ENCODE measurements at places on chromosomes 5 and 9.
A peak's percentile ranks its signal among the peaks of the same experiment; 100 is the strongest.

- DNase-seq: peak; percentile 15
These were observed 26.5 kb downstream of the CDKN2A start for GRCh38 chr9:21967702-21968101.

DNA sequence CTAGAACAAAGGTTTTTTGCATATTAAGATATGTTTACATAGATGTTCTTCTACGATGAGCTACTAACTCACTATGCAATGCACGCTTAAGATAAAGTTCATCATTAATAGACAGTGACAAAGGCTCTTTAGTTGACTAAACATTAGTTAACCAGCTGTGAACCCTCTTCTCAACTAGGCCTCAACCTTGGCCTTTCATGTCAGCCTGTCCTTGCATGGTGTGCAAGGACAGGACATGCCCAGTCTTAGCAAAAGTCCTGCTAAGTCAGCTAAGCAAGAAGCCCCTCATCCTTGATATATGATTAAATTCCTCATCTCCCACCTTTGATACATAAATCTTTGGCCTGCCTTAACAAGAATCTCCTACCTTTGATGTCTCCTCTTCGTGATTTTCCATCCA lies 50.9 kb downstream of the PLPP1 start:
- no peak for DNase-seq

DNA sequence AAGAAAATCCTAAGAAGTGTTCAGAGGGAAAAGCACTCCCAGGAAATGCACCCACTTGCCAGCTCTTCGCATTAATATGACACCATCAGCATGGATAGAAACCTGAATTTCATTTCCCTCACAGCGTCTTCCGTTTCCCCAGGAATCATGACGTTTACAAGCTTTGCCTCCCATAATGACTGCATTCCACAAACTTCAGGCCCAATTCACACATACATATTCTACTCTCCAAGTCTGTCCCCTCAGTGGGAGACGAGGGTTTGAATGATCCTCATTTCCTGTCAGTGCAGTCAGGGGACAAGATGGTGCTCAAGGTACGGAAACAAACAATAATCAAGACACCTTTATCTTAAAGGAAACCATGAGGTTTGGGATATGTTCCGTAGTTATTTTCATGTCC lies 44.9 kb upstream of the MAN2A1 start:
- no peak for DNase-seq

GRCh38 chr9:38120961-38121360 lies 51.9 kb upstream of the SHB start:
- DNase-seq: no peak

GRCh38 chr5:169767938-169768337 lies 130.9 kb downstream of the DOCK2 start:
- DNase-seq: no peak

DNA sequence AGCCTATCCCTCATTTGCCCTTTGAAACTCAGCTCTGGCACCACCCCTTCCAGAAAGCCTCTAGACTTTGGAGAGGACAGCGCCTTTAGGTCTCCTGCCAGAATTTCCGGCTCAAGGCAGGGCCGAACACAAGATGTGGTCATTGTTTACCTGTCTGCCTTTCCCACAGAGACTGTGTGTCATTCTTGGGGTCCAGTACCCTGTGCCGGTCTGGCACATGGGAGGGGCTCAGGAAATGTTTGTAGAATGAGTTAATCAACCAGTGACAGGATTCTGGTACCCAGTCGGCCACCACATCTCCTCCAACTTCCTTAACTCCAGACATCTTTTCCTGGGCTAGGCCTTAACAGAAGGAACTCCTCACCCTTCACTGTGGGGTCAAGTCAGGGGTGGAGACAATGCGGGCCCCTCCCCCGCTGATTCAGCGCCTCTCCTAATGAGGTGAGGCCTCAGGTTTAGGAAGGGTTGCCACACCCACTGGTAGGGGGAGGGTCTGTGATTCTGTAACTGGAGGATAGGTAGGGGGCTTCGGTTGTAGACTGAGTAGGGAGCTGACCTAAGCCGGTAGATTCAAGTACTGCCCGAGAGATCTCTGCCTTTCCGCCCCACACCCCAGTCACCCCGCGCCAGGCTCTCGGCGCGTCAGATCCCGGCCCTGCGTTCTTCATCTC lies 29.3 kb downstream of the PCDH1 start:
- DNase-seq: peak; percentile 75

DNA sequence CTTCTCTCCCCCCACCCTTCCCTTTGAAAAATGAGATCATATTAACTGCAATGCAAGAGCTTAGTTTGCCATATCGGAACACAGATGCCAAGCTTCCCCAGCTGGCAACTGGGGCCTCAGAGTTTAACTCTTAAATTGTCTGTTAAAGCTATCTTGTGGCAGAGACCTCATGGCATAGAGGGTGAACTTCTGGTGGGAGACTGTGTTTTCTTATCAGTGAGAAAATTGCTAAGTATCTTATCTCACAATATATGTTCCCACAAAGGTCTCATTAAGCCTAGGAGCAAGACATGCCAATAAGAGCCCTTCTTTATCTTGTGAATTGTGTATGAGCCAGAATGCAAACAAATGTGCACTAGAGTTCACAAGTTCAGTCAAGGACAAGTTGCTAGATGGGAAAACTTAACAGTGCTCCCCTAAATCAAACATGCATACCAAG lies 12.3 kb downstream of the NFIB start:
- peak; percentile 19 for DNase-seq

DNA sequence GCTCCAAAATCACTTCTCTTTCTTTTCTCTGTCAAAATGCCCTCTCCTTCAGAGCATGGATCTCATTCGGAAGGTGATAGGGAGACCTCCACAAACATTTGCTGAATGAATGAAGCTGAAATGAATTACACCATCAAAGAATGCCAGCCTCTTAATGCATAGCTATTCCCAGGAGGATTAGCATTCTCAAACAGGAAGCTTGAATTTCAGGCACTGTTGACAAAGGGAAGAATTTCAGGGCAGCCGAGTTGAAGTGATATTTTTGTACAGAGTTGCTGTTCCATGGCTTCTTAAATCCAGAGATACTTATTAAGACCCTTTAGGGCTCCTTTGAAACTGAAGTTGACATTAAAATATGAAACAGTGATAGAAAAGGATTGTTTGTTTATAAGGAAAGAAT lies 18.8 kb downstream of the HBEGF start:
- peak; percentile 74 for DNase-seq

DNA sequence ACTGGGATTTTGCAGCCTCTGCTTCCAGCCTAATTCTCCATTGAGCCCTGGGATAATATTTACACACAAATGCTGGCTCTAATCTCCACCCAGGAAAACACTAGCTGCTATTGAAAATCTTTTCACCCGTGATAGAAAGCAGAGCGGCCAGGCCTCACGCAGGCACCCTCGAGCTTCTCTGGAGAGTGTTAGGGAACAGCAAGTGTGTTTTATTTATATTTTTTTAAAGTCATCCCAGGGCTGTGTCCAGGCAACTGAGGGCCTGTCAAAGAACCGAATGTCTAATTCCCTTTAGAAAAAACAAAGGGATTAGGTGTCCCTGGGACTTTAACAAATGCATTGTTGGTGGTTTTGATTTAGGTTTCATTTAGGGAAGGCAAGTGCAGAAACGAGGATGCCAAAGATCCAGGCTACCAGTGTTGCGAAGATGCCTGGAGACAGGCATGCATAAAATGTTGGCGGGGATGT lies 51.2 kb upstream of the SPRY4 start:
- no peak for DNase-seq

DNA sequence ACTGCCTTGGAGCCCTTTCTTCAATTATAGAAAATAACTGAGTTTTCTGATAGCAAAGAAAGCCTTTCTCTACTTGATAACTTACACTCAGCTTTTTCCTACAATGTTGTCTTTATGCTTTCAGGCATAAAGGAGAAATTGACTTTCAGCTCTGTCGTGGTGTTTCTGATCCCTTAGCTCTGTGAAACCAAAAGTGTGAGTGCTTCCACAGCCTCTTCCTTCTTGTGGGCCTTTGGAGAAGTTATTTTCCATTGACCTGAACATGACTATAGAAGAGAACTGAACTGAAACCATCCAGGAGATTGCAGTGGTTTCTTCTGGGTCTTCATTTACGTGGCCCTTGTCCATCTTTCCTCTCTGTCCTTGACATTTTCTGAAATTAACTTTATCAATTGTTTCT lies 59.5 kb upstream of the EQTN start:
- no peak for DNase-seq

DNA sequence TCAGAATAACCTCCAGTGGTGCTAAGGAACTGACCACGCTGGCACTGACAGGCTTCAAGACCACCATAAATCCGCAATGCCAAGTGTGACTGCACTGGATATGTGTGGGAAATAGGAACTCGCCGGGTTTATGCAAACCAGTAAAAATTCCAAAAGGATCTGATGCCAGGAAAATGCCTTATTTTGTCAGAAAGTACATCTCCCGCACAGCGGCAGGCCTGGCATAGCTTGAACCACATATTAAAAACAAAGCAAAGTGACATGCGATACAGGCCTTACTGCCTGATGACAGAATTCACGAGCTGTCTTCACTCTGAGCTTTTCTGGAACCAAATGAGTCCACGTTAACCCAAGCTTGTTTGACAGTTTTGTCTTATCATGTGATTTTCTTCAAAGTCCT lies 139.6 kb downstream of the GLIS3 start:
- DNase-seq: no peak

- DNase-seq: no peak
These were observed 202.0 kb downstream of the FSTL4 start for GRCh38 chr5:133410335-133410828.

DNA sequence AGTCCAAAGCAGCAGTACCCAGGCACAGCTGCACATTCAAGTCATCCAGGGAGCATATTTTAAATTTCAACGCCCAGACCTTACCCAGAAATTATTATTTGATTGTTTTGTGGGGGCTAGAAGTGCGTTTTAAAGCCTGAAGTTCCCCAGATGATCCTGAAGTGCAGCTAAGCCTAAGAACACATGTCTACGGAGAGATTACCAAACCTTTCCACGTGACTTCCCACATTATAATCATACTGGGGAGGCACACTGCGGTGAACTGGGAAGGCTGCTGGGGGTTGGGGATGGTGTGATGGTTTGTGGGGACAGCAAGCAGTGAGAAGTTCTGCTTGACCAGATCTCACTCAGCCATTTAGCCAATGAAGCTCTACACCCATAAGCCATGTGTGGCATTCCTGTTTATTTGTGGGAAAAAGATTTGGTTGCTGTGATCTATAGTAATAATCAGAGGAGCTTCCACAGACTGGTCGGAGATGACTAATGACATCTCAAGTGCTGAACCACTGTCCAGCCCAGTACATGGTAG lies 93.4 kb upstream of the CDH6 start:
- no peak for DNase-seq

DNA sequence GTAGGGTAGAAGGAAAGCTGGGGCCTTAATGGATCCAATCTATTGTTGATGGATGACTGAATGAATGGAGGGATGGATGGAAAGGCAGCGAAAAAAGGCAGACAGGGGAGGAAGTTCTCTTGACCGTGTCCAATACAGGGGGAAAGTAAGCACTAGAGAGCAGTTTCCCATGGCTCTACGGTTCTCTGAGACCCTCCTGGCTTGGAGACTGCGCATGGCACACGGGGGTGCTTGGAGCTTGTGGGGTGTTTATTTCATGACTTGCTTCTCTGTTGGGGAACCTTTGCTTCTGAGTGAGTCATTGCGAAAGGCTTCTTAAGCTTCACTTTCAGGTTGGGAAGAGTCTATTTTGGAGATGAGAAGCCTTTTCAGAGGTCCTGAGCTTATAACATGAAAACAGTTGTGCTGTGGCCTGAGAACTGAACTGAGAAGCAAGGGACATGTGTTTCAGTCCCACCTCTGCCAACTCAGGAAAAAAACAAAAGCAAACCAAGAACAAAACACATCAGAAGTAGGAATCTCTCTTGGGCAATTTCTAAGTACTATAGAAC lies 12.8 kb upstream of the TEX48 start:
- DNase-seq: no peak

DNA sequence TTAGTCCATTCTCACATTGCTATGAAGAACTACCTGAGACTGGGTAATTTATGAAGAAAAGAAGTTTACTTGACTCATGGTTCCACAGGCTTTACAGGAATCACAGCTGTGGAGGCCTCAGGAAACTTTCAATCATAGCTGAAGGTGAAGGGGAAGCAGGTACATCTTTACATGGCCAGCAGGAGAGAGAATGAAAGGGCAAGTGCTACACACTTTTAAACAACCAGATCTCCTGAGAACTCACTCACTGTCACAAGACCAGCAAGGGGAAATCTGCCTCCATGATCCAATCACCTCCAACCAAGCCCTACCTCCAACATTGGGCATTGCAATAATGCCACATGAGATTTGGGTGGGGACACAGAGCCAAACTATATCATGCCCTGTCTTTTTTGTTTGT lies 3.5 kb upstream of the LCN6 start:
- no peak for DNase-seq

- DNase-seq: peak; percentile 80
These were observed 170.4 kb downstream of the ARRDC3 start for GRCh38 chr5:91212714-91213092.

GRCh38 chr9:92468206-92468605 lies 14.1 kb downstream of the ASPN start:
- DNase-seq: no peak

GRCh38 chr9:93306579-93307091 lies 122.7 kb downstream of the WNK2 start:
- no peak for DNase-seq

DNA sequence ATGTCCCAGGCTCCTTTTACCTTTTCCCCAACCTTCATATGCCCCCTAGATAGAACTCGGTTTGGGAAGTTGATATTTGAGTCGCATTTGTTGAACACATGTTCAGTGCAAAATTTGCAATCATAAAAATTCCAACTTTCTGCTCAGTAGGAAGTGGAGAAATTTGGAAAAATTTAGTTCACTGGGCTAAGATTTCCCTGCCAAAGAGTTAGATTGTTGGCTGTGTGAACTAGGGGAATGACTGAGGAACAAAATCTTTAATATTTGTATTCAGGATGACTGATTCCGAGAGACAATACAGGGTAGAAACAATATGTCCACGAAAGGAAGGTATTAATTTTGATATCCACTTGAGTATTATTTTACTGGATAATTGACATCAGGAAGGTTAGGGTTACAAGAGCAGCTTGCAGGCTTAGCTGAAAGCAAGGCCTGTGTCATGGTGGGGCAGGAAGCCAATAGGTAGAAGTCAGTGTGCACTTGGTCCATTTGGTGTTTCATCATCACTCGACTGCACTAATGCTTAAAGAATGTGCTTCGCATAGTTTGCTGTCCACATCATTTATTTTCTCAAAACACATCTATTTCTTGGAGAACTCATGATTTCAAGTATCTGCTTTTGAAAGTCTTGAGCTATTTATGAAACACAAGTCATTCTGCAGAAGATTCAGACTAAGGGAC lies 59.4 kb upstream of the GNA14 start:
- peak; percentile 96 for DNase-seq

DNA sequence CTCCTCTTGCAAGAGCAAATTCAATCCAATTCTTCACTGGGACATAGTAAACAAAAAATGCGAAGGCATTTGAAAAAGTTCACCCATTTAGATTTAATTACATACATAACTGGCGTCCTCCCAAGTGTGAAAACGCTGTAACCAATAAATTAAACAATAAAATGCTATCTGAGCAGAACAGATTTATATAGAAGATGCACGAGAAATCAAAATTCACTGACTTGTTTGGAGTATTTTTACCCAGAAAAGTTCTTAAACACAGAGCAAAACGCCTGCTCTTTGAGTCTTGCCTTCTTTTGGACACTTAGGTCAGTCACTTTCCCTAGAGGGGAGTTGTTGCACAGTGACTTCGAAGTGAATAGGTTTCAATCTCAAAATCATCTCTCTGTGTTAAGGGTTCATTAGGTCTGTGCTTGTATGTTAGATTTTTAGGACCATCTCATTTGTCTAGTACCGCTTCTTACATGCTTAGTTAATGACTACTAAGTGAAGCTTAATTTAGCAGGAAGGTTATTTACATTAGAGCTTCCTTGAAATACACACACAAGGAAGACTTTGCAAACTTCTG lies 1.9 kb downstream of the ALDH1A1 start:
- DNase-seq: no peak

- no peak for DNase-seq
These were observed 133.2 kb upstream of the NFIB start for GRCh38 chr9:14447103-14447502.
